ENCODE measurements at places on chromosomes 3 and 15.

- no peak for DNase-seq
These were observed 69.5 kb downstream of the LRRC49 start for GRCh38 chr15:70962084-70962483.

DNA sequence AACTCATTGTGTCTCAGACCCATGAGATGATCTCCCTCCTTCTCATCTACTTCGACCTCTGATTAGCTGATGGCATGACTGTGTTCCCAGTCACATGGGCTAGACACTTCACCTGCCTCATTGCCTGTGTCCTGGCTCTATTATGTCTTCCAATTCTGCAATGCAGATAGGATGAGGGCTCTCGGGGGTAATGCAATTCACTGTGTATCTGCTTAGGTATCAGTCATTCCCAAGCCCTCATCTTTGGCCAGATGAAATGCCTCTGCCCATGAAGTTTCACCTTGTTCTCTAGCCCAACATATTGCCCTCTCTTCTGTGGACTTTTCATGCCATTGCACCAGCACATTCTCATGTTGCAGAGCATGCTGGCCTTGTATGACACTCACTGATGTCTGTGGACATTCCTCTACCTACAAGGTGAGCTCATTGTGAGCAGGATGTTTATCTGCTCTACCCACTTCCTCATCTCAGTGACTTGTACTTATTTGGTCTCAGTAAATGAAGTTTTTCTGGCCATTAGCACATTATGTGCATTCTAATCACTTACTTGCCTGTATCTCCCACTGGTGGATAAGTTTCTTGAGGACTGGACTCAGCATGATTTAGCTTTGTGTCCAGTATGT is 32.3 kb downstream of the MOBP start:
- DNase-seq, result no peak

GRCh38 chr15:46343196-46343935 is 708.5 kb downstream of the SQOR start:
- DNase-seq, result no peak

DNA sequence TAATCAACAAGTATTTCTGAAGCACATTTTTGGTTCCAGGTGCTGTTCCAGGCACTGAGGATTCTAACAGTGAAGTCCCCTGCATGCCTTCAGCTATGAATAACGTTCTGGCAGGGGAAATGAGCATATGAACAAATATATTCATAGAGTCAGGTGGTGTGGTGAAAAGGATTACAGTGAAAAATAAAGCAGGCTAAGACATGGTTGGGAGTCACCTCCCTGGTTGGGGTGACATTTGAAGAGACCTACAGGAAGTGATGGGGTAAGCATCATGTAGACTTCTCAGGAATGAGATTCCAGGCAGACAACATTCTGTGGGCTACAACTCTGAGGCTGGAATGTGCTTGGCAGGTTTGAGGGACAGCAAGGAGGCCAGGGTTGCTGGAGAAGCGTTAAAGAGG is 15.0 kb downstream of the FRMD4B start:
- no peak for DNase-seq

DNA sequence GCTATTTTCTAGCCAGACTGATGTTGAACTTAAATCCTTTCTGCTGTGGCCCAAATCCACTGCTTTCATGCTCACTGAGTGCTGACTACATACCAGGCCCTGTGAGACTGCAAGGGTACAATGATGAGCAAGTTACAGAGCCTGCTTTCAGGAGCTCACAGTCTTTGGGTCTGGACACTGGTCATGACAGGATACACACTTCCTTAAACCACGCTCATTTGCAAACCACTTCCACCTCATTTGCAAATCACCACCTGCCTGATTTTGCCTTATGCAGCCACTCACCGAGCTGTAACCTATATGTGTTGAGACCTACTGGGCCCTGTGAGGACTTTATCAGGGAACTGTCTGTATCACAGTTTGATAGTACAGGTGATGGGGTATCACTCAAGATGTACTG is 50.2 kb upstream of the LRRC58 start:
- no peak for DNase-seq

DNA sequence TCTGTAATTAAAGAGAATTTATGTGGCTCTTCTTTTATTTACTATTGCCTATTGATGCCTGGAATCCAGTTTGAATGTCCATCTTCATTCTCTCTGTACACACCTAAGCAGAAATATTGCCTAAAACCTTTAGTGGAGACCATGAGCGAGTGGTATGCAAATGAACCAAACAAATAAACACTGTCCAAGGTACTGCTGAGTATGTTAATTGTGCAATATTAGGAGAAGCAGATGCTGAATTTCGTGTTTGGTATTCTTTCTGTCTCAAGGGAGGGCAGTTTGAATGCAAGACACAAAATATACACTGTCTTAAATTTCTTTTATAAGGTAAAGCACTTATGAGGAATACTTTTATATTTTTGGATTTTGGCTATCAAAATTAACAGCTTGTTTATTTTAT is 440.9 kb downstream of the RBMS3 start:
- no peak for DNase-seq

GRCh38 chr3:158420654-158421396 is 150.2 kb upstream of the MLF1 start:
- no peak for DNase-seq

DNA sequence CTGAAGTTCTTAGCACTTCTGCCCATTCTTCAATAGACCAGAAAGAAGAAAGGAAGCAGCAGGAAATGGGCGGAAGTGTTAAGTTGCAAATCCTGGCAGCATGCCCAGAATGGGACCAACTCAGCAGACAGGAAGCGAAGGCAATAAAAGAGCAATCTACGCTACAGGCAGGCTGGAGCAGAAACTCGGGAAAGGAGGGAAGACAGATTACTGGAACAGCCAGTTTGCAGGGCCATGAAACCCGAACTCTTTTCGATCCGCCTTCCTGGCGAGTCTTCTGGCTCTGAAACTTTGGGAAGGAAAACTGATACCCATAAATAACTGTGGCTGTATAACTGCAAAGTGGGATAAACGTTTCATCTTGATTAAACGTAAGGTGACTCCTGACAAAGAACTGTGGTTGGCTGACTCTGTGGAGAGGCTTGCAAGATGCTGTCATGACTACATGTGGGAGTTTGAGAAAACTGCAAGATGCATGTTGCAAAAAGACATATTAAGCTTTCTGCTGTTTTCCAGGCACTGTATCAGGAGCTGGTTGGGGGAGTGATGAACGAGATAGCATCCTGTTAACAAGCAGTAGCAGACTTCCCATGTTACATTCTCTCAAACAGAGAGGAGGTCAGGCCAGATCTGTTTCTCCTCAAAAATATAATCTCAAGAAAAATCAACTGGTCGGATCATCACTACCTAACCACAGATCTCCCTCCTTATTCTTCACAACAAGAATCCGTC is 67.8 kb downstream of the FMN1 start:
- DNase-seq, result peak; percentile 40

DNA sequence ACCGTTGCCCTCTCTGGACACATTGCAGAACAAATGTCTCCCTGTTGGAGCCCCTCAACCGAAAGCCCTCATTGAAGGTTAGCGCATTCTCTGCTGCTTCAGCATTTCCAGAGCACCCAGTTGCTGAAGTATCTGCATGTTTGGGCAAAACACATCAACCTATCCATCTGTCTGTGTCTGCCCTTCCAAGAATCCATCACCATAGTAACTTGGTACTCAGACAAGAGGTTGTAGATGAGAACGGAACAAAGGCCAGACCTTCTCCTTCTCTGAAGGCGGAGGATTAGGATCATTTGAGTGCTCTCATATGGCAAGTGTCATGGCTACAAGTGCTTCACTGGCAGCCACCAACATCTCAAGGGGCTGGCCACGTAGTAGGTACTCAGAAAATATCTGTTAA is 23.1 kb upstream of the RHO start:
- no peak for DNase-seq

- DNase-seq, result no peak
These were observed 6.7 kb downstream of the CHMP2B start for GRCh38 chr3:87233805-87234204.

- no peak for DNase-seq
These were observed 9.9 kb downstream of the TRAK1 start for GRCh38 chr3:42101048-42101447.

DNA sequence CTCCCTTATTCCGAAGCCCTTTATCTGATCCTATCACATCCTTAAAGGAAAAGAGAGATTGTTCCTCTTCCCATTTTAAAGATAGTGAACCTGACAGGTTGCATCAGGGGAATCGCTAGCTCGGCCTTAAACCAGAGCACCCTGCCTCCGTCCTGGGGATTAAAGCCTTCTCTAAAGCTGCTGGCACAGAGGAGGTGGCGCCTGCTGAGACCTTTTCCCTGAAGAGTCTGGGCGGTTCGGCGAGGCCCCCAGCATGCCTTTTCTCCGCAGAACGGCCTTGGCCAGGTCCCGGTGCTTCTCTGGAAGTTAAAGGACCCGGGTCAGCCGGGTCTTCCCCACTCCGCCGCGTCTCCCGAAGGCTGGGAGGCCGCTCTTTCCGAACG is 593 bp downstream of the FAM219B start:
- no peak for DNase-seq

GRCh38 chr15:70504299-70504951 is 258.9 kb downstream of the UACA start:
- no peak for DNase-seq

GRCh38 chr3:178514401-178514800 is 21.8 kb upstream of the KCNMB2 start:
- DNase-seq, result no peak

- DNase-seq, result no peak
These were observed 12.4 kb downstream of the ARL8B start for GRCh38 chr3:5134499-5134898.

GRCh38 chr15:89363133-89363532 is 28.5 kb upstream of the POLG start:
- no peak for DNase-seq

GRCh38 chr3:50395070-50395860 is 35.9 kb upstream of the TMEM115 start:
- no peak for DNase-seq

DNA sequence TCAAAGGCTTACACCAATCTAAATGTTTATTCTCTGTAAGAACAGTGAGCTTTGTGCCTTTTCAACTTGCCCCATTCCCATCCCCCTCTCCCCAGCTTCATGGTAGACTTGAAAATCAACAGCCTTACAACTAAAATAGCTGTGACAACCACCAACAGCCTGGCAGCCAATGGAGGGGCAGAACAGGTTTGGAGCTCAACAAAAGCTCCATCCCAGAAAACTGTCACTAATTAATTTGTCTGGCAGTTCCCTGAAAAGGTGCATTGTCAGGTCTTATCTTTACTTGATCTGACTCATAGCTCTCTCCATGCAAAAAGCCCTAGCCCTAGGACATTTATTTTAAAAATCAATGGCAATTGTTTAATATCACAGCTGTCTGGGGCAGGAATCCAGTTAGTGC is 22.6 kb downstream of the MTHFS start:
- no peak for DNase-seq

- no peak for DNase-seq
These were observed 31.8 kb upstream of the SEC22A start for GRCh38 chr3:123169930-123170329.

DNA sequence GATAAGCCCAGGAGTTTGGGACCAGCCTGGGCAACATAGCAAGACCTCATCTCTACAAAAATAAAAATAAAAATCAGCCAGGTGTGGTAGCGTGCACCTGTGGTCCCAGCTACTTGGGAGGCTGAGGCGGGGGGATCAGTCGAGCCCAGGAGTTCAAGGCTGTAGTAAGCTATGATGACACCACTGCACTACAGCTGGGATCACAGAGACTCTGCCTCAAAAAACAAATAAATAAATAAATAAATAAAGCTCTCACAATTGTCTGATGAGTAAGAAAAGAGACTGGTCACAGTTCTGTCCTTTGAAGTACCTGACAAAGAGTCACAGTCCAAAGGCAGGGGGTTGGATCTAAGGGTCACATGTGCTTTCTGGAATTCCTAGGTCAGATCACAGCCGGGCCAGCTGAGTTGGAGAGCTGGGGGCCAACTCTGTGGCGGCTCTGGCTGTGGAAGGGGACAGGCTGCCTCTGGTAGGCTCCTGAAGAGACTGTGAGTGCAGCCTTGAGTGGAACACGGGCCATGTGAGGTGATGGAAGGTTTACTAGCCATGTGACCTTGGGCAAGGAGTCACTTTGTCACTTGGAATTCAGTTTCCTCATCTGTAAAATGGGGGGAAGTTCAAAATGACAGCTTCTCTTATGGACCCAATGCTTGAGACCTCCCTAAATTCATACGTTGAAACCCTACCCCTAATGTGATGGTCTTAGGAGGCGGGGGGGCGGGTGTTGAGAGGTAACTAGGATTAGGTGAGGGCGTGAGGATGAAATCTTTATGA is 47.2 kb downstream of the WHAMM start:
- DNase-seq, result no peak
